ENCODE measurements at places on chromosomes 4 and X.
A peak's percentile ranks its signal among the peaks of the same experiment; 100 is the strongest.

DNA sequence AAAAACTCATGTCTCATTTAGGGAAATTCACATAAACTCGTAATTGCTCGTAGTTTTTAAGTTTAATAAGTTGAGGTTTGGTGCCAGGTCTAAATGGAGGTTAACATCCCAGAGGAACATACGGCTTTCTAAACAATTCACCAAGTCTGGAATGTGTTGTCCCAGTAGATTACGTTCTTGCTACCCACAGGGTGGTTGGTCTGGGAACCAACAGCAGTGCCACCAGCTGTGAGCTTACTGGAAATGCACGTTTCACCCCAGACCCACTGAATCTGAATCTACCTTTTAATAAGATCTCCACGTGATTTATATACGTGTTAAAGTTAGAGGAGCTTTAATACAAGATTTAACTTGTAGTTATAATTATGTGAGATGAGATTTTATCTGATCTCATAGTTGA lies 134.3 kb downstream of the BMPR1B start:
- DNase-seq, result no peak

GRCh38 chr4:42953321-42953720 lies 60.8 kb downstream of the GRXCR1 start:
- peak; percentile 83 for DNase-seq

- DNase-seq, result no peak
Observed at GRCh38 chr4:152559641-152560040, 23.7 kb upstream of the FBXW7 start.

GRCh38 chrX:10239611-10240064 lies 82.9 kb downstream of the CLCN4 start:
- DNase-seq, result no peak

DNA sequence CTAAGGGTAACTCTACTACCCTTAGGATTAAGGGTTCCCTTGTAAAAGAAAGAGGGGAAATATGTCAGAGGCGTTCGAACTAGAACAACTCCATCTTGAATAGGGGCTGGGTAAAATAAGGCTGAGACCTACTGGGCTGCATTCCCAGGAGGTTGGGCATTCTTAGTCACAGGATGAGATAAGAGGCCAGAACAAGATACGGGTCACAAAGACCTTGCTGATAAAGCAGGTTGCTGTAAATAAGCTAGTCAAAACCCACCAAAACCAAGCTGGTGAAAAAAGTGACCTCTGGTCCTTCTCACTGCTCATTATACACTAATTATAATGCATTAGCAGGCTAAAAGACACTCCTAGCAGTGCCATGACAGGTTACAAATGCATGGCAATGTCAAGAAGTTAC lies 922.0 kb downstream of the DMD start:
- DNase-seq, result no peak

- no peak for DNase-seq
Observed at GRCh38 chrX:65688403-65688871, 21.0 kb downstream of the MSN start.

- no peak for DNase-seq
Observed at GRCh38 chr4:53235547-53235946, 130.3 kb downstream of the SCFD2 start.

DNA sequence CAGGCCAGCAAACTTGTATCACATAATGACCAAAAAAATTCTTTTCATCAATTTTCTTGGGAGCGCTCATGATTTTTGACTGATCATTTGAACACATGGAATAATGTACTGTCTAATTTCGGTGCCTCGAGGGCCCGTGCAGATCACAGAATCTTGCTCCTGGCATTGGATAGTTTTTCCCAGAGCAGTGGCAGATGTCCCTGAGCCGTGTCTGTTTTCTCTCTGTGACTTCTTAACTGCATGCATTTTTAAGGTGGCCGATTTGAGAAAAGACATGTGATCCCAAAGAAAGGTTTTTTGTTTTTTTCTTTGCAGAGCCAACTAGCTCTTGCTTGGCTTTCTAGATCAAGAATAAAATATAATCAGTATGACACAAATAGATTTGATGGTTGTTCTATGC lies 19.7 kb downstream of the GPRIN3 start:
- no peak for DNase-seq

- no peak for DNase-seq
Observed at GRCh38 chrX:149908727-149909126, 20.6 kb upstream of the HSFX4 start.

GRCh38 chr4:105453550-105454205 lies 20.2 kb downstream of the PPA2 start:
- DNase-seq, result no peak

DNA sequence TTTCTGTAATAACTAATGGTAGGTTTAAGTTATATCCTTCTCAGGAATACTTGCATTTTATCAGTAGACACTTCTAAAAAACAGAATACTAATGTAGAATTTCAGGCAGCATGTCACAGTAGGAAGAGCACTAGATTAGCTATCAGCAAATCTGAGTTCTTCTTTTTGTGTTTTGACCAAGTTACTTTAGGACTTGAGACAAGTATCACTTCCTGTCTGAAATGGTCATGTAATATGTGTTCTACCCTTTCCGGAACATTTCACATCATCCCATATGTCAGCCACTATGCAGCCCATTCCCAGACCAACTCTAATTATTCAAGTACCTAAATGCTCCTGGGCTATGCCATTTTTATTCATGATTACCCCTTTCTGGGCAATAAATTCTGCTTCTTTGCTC lies 401.8 kb upstream of the RPS6KA3 start:
- no peak for DNase-seq

GRCh38 chrX:153646620-153647373 lies at the start of gene DUSP9:
TSS of gene DUSP9 (plus strand) at chrX:153647203. CDS start at chrX:153647954, 751 bp downstream.
- DNase-seq, result no peak

GRCh38 chr4:107666134-107666533 lies 53.9 kb downstream of the PAPSS1 start:
- no peak for DNase-seq

DNA sequence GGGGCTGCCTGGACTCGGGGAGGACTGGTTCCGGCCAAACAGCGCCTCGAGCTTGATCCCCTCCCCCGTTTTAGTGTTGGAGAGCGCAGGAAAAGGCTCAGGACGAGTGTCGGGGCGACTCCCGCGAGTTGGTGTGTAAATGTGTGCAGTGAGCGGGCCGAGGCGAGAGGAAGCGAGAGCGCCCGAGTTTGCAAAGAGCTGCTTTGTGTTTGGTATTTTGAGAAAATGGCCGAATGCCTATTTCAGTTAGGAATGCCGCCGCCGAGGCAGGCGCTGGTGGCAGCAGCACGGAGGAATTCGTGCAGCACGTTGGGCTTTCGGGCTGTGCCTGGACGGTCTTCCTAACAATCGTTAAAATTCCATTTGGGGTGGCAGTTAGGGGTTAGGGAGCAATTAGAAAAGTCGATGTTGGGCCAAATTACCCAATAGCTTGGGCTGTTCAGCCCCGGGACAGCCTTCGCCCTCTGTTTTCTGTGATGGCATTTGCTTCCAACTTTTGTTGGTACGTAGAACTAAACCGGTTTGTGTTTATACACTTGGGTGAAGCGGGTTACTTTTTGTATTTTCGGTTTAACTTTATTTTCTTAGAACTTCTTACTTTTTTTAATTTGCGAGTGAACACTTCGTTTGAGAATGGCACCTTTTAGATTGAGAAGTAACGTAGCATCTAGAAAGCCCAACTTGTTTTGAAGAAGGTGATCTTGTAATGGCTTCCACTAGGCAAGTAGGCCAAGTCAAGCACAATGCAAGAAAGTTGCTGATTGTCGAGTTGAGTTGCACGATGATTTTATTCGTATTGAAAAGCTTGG lies 1.6 kb downstream of the REST start:
- DNase-seq, result peak; percentile 10

DNA sequence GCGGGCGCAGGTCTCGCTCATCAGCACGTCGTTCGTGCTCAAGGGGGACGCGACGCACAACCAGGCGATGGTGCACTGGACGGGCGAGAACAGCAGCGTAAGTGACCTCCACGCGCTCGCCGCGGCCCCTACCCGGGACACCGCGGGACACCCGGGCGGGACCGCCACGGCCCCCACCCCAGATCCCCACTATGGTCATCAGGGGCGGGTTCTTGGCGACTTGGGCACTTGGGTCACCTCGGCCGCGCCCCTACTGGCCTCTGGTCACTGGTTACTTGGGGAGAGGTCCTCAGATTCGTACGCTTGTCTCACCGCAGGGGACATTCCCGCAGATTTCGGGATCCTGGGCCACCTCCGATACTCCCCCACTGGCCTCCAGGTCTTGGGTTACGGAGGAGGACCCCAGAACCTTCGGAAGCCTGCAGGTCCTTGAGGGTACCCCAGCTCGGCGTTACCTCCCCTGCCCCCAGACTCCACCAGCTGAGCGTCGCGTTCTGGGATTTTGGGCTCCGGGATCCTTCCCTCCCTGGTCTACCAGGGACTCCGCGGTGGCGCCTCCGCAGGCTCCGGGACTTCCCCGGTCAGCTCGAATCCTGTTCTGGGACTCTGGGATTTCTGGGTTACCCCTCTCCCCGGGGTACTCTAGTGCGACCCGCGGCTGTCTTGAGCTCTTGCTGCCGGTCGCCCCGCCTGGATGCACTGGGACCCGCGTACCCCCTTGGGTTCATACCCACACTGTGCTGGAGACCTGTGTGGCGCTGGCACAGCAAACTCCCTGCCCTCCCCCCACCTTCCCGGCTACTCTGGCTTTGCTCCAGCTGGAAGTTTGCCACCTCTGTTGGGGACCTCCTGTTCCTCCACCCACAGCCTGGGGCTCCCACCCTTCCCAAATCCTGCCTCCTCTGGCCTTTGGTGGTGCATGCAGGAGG lies 956 bp downstream of the SORCS2 start:
- no peak for DNase-seq

DNA sequence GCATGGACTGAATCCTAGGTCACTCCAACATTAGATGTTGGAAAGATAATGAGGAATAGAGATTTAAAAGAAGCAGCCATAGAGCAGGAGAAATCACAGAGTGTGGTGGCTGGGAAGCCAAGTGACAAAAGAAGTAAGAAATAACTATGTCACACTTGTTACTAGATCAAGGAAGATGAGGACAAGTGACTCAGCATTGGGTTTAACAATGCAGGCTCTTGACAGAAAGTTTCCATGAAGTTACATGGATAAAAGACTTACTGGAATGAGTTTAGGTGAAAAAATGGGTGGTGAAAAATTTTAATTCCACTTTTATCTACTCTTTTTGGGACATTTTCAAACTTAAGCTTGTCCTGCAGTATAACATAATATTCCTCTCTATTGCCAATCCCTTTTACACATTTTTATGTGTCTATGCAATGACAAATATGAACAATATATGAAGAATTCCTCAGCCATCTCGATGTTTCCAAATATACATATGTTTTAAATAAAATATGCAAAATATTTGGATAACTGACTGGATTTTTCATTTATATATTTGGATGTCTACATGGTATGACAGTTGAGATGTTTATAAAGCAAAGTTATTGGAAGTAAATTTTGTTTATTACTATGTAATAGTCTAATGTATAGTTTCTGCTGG lies 462.6 kb downstream of the IL15 start:
- DNase-seq, result no peak

GRCh38 chrX:38126179-38126578 lies 94.5 kb downstream of the SRPX start:
- DNase-seq, result no peak

DNA sequence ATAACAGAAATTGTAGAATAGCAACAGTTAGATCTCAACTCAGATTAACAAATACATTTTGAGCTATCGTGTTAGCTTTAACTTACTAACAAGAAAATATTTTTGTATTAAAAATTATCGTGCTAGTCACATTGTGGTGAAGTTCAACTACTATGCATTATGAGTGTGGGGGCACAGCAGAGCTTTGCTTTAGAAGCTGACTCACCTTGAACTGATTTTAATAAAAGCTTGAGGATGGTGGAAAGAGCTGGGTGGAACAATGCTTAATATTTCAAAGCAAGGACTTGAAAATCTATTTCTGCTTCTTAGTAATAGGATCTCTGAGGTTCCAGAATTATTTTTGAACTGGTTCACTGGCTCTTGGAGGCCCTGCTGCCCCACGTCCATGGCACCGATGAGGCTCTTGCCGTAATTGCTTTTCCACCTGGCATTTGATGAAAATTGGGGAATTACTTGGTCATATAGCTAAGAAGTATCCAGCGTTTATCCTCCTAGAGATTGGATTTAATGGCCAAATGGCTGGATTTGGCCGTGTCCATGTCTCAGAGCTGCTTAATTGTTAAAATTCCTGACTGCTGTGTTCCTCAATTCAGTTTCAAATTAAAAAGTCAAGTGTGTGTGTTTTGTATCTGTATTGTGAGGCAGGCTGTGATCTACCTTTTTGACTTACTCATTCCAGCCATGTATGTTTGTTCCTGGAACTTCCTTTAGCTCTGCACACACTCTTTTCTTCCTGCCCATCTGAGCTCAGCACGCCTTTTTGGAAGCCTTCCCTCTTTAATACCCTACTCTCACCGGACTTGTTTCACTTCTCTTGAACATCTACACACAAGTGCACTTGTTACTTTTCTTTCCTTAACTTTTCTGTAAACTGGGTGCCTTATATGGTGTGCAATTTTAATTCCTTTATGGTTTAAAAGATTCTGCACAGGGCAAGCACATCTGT lies 66.6 kb upstream of the LIMCH1 start:
- DNase-seq, result no peak

DNA sequence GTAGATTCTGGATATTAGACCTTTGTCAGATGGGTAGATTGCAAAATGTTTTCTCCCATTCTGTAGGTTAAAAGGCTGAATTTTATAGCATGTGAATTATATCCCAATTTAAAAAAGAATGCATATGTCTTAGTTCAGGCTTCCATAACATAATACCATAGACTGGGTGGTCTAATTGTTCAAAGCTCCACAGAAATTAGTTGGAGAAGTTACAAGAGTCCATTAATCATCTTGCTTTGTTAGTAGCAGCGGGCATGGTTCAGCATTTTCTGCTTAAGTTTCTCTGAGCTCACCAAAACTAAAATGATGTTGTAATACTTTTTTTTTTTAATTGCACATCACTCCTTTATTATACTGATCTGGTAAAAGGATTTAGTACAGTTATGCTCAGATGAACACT lies 1.8 kb downstream of the PGAM4 start:
- no peak for DNase-seq

DNA sequence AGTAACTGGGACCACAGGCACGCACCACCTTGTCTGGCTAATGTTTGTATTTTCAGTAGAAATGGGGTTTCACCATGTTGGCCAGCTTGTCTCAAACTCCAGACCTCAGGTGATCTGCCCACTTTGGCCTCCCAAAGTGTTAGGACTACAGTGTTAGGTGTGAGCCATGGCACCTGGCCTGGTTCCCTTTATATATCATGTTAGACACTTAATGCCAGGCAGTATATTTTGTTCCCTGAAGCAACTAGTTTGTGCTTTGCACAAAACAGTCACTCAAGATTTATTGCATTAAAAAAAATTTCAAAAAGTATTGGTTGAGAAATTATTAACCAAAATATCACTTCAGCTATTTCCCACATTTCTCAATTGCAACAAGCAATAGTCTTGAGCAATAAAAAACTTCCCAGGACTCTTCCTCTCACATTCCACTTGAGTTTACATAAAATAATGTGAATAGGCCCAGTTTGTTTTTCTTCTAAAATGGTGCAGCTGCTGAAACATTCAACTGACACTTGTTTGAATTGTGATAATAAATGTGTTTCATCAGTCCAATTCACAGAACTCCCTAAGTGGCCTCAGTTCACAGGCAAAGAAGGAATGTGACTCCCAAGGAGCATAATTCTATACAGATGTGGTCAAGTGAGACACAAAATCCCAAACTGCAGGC lies 22.7 kb downstream of the CXCL1 start:
- no peak for DNase-seq
